Endodermal cell (in vitro differentiated cells): ENCODE measurements at places on chromosomes 12 and 14. TPM values are rescaled to one million over a fixed set of nuclear protein-coding genes. Genes with fewer than 3 reads are reported as not detected.
A peak's percentile ranks its signal among the peaks of the same experiment; 100 is the strongest.

DNA sequence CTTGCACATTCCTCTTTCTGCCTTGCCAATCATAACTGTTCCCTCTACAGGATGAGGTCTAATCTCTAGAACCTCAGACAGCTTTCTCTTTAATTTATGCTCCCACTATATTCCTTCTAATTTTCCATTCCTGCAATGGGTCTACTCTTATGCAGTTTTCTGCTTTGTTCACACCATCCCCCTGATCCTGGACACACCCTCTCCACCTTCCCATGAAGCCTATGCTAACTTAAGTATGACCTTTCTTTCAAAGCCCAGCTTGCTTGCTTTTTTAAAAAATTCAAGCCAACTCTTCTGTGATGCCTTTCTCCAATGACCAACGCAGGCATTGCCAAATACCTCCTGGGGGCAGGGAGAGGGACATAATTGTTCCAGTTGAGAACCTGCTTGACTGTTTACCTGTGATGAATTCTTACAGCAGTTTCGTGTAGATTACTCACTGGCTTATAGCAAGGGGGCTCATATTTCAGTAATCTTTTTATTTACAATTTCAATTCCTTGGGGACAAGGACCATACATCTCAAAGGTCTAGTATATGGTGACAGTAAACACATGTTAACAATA is 7.8 kb downstream of the SLC38A1 start:
- no peak for DNase-seq

GRCh38 chr14:25259470-25259869 is 209.5 kb upstream of the STXBP6 start:
- no peak for DNase-seq

DNA sequence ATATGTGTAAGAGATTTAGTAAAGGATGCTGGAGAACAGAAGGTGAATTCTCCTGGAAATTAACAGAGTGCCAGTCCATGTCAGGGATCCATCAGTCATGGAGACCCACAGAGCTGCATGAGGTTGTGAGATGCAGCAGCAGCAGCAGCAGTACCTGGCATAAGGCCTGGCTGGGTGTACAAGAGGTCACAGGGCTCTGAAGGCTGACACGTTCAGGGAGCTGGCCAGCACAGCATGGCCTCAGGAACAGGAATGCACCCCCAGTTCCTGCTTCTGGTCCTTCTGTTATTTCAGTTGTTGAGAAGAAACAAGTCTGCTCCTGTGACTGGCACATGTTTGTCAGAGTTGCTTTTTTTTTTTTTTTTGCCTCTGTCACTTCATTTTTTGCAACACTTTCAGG is 210.8 kb downstream of the CNTN1 start:
- DNase-seq: peak; percentile 56

- DNase-seq: peak; percentile 3
Observed at GRCh38 chr14:105858676-105859025, 332.3 kb downstream of the TMEM121 start.

GRCh38 chr14:33794791-33795305 is 156.0 kb downstream of the EGLN3 start:
- no peak for DNase-seq

DNA sequence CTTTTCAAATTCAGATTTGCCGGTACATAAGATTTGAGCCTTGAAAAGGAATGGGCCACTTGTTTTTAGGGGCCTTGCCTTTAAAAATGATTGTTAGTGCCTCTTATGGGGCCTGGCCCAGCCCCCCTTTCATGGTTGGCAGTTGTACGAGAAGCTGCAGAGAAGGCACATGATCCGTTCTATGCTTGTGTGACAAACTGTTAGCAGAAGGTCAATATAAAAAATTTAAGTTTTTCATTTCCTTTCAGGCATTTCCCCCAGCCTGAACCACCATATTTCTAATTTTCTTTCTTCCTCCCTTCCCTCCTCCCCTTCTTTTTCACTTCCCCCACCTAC is 119.1 kb downstream of the PLXNC1 start:
- DNase-seq: peak; percentile 22

DNA sequence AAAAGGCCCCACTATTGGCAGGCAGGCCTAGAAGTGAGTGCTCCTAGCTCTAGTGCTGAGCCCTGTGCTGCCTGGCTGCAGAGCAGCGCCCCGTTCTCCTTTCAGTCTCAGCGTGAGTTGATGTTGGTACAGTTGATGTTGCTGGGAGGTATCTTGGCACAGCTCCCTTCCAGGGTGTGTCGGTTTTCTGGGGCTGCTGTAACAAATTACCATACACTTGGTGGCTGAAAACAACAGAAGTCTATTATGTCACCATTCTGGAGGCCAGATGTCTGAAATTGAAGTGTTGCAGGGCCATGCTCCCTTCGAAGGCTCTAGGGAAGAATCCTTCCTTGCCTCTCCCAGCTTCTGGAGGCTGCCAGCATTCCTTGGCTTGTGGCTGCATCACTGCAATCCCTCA is 151.4 kb downstream of the TSPAN9 start:
- no peak for DNase-seq

DNA sequence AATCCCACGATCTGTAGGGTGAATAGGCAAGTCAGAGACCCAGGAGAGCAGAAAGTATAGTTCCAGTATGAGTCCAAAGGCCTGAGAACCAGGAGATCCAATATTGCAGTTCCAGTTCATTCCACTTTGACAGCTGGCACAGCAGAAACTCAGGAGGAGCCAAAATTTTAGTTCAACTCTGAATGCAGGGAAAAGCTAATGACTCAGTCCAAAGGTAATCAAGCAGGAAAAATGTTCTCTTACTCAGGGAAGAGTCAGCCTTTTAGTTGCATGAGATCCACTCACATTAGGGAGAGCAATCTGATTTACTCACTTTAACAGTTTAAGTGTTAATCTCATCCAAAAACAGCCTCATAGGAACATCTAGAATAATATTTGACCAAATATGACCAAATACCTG is 130.2 kb upstream of the LRFN5 start:
- no peak for DNase-seq

The TAS2R30 gene
- total RNA-seq: 1.8 to 3.0 TPM (median 2.1 TPM) in 3 replicates

The OR6C2 gene
- total RNA-seq: not detected in 2 replicates

The PMCH gene
- not detected in 2 replicates for total RNA-seq

The SAMD4A gene
- total RNA-seq: 1.9 to 8.5 TPM (median 2.3 TPM) in 3 replicates
